ENCODE measurements at places on chromosomes 2 and 18.

DNA sequence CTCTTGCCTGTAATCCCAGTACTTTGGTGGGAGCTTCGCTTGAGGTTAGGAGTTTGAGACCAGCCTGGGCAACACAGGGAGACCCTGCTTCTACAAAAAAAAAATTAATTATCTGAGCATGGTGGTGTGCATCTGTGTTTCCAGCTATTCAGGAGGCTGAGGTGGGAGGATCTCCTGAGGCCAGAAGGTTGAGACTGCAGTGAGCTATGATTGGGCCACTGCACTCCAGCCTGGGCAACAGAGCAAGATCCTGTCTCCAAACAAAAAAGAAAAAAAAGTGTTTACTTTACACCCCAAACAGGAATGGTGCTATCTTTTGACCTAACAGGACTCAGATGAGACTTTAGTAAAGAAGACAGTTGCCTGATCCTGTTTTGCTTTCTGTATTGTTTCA is 35.6 kb downstream of the MAL start:
- no peak for DNase-seq

GRCh38 chr18:47436871-47437270 is 185.4 kb upstream of the SKOR2 start:
- DNase-seq, result no peak

DNA sequence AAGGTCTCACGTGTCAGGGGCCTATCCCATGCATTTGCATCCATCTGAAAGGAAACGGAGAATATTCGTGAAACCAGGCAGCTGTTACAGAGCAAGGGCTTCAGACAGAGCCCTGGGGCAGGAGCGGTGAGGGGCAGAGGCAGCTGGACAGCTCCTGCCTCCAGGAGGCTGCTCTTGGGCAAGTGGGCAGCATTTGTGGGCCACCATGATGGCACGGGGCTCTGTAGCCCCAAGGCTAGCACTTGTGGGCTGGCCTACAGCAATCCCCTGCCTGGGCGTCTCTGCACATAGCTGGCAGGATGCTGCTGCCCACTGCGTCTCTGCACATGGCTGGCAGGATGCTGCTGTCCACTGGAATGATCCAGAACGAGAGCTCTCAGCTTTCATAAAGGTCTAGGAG is 52.8 kb upstream of the PTMA start:
- no peak for DNase-seq

DNA sequence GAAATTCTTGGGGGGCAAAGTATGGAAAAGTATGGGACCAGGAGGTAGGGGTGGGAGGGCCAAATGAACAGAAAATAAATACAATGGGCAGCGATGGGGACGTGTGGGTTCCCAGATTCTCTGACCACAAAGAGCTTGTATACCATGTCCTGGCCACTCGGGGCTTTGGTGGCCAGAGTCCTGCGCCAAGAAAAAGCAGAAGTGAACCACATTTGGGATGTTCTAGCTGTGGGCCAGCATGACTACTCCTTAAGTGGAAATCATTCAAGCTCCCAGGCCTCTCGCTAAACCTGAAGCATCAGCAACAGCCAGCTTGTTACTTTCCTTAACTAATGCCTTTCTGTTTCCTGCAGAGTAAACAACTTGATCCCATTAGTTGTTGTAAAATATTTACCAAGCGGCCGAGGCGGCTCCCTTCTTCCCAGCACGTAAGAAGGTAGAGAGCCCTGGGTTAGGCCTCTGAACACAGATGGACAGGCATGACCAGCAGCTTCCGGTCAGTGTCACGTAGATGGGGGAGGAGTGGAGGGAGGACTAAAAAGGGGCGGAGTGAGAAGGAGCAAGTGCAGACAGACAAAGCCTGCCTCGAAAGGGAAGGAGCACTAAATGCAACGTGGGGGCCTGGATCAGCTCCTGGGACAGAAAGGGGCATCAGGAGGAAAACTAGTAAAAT is 88.2 kb downstream of the GALNT14 start:
- DNase-seq, result no peak

GRCh38 chr2:97844311-97844859 is 131.0 kb downstream of the ZAP70 start:
- DNase-seq, result no peak

DNA sequence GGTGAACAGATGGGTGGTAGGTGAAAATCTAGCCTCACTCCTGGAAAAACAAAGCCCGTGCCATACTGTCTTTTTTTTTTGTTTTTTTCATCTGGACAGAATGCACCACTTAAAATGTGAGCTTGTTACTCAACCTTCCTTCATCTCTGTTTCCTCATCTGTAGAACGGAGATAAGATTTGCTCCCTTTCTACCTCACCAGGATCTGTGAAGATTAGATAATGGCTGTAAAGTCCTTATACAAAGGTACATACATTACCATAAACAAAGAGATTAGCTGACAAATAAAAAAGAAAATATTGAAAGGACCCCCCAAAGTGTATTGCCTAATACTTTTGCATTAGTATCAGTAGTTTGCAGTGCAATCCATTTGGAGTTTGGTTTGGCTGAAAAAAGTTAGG is 75.4 kb upstream of the ZEB2 start:
- no peak for DNase-seq

DNA sequence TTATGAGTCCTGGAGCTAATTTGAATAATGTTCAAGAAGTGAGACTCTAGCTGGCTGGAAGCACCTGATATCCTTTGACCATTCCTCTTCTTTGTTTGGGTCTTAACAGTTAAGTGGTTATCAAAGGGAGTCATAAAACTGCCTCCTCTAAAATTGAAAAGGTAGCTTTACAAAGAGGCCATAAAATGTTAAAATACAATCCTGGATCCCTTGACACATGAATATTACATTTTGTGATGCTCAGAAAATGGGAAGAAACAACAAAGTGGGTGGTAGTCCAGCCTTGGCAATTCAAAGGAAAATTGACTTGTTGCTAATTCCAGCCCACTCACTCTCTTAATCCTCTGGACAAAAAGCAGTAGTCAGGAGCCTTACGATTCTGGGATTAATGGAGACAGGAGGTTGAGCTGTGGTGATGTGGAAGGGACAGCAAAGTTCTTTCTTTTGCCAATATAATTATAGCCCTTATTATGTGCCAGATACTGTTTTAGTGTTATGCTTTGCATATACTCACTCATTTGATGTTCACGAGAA is 339.2 kb downstream of the PDE11A start:
- no peak for DNase-seq

DNA sequence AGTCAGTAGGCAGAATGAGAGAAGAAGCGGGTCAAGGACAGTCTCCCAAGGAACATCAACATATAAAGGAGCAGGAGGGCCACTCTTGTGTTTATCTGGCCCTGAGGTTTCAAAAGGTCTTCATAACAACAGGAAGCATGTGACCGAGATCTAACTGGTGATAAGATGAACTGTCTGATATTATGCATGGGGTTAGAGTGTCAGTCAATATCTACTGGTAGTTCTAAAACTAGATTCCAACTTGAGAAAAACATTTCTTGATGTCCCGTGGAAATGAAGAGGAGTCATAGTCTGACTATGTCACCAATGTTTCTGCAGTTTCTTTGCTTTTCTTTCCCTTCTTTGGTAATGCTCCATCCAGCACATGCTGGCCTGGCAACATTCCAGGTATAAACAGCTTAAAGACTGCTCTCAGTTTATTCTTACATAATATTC is 77.5 kb upstream of the ITPRID2 start:
- DNase-seq, result peak; percentile 56

DNA sequence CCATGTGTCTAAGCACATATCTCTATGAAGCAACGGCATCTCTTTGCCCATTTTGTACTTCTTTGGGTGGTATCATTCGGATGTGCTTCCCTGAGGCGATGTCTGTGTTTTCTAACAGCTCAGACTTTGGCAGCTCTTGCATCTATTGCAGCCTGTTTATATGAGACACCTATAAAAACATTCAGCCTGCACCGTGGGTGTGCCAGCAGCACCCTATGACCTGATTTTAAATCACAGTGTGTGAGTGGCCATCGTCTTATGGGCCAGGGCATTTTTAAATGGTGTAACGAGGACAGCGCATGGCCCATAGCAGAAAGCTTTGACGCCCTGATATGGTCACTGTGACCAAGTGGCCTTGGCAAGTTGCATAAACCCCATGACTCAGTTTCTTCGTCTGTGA is 12.9 kb downstream of the NPAS2 start:
- DNase-seq, result no peak

DNA sequence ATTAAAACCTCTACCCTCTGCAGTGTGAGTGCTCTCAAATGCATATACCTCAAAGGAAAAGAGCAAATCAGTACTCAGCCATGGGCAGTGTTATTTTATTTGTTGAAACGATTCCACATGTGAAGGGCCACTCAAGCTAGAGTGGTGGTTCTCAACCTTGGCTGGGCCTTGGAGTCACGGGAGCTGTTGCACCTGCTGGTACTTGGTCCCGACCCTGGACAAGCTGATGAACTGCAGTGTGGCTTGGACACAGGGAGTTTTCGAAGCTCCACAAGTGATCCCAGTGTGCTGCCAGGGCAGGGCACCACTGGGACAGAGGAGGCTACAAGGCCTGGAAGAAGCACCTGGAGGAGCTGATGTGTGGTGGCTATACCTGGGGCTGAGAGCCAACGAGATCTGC is 19.7 kb downstream of the GNLY start:
- DNase-seq, result no peak

- no peak for DNase-seq
Measured at GRCh38 chr2:238277695-238278094, 10.7 kb downstream of the PER2 start.

DNA sequence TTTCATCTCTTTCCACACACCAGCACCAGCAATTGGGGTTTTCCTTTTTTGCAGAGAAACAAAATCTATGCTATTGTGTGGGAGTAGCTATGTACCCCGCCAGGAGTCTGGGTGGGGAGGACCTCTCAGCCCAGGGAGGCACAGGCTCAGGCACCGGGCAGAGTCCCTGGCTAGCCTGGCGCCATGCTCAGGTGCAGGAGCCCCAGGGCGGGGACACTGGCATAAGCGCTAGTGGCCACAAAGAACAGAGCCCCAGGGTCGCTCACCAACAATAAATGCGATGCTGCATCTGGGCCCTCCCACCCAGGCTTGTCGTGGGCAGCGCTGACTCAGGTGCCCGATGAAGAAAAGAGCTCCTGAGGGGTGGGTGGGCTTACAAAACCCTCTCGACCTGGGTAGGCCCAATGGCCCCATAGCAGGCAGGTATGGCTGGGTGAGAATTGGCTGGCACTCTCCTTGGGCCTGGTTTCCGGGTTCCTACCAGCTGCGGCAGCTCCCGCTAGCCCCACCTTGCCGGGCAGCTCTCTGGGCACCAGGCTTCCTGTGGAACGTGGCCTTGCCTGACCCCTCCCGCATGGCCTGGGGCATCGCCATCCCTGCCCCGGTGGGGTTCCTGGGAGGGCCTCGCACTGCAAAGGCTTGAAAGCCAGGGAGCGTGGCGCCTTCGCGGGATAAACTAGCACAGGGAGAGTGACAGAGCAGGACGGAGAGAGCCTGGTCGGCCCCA is 31.8 kb upstream of the COL6A3 start:
- DNase-seq, result no peak

DNA sequence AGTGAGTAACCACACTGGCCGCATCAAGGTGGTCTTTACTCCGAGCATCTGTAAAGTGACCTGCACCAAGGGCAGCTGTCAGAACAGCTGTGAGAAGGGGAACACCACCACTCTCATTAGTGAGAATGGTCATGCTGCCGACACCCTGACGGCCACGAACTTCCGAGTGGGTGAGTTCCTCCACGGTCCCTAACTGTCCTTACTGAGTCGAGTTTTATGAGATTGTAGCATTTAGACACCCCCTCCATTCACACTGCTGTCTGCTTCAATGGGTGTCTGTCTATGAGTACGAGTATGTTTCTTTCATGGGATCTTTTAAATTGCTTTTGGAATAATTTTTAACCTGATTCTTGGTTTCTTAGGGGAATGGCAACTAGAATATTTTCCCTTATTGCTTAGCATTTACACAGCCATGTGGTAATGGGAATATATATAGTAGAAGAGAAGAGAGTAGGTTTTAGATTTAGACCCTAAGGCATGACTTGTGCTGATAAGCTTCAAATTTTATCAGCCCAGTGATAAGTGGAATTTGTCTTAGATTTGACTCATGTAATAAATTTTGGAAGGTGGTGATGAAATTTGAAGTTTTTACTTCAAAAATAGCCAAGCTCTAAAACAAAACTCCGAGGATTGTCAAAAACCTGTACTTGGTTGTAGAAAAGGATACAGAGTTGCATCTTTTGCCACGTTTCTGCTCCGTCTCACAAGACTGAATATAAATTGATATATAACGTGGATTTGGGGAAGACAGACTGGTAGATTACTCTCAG is 188.2 kb downstream of the LTBP1 start:
- no peak for DNase-seq

- no peak for DNase-seq
Measured at GRCh38 chr2:126881591-126881990, 17.1 kb upstream of the TEX51 start.

- no peak for DNase-seq
Measured at GRCh38 chr2:85550486-85550885, 10.8 kb downstream of the GGCX start.

- DNase-seq, result no peak
Measured at GRCh38 chr2:128366713-128367511, 48.2 kb upstream of the HS6ST1 start.

GRCh38 chr2:122831649-122832048 is 1076.2 kb downstream of the TSN start:
- DNase-seq, result no peak

- no peak for DNase-seq
Measured at GRCh38 chr2:61898810-61899209, 6.7 kb upstream of the COMMD1 start.

DNA sequence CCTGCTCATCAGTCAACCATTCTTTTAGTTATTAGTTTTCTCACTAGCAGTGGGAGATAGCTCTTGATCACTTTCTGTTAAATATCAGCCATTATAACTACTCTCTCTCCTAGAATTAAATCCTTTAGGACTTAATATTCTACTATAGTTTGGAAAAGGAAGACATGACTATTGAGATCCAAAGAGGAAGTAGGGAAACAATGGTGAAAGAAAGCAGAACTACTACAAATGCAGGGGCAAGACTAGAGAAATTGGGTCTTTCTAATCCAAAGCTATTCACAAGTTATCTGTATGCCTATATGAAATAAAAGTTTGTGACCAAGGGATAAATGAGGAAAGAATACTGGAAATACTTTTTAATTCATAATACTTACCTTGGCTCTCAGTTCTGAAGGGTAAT is 65.1 kb downstream of the SRBD1 start:
- DNase-seq, result no peak

DNA sequence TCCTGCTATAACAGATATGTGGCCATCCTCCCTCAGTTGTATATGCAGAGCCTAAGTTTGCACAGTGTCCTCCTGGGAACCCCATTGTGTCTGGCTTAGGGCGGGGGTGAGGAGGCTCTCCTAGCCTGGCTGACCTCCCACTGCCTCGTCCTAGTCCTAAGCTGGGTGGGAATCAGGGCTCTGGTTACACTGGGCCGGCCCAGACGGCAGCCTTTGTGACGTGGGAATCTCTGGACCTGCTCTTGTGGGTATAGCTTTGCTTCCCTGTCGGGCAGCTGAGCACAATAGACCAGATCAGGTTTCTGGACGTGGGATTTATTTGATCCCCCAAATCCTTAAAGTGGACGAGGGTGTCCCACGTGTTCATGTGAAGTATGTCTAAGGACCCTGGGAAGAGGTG is 2.9 kb downstream of the ACKR3 start:
- no peak for DNase-seq

- DNase-seq, result no peak
Measured at GRCh38 chr18:13455960-13456481, 237.5 kb downstream of the LDLRAD4 start.

- DNase-seq, result no peak
Measured at GRCh38 chr2:170235860-170236679, 58.1 kb downstream of the MYO3B start.

GRCh38 chr2:200298816-200299215 is 7.7 kb upstream of the SPATS2L start:
- DNase-seq, result no peak

- DNase-seq, result no peak
Measured at GRCh38 chr2:86482034-86482433, 40.9 kb downstream of the KDM3A start.

GRCh38 chr18:28078298-28078697 is 98.6 kb downstream of the CDH2 start:
- no peak for DNase-seq

All from AG04450 (cell line).